ENCODE measurements at places on chromosomes 5 and 9. TPM values are rescaled to one million over a fixed set of nuclear protein-coding genes. Genes with fewer than 3 reads are reported as not detected.

DNA sequence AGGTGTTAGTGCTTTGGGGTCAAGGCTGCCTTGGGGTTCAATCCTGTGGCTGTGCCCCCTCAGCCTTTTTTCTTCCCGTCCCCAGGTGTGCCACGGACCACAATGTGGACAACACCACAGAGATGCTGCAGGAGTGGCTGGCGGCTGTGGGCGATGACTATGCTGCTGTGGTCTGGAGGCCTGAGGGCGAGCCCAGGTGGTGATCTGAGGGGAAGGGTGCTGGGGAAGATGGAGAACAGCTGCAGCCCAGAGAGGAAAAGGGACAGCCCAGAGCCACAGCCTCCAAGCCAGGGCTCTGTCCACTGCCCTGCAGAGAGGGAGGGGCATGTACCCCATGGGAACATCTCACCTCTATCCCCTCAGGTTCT, 2.1 kb downstream of the CERCAM start:
- no peaks in the 10 kb centered on the region for H3K36me3 ChIP-seq
- no peak for DNase-seq
- H3K4me3 ChIP-seq: no peak overlapping the region
- H3K27me3 ChIP-seq: peaks cover 43% of the 10 kb centered on the region
- H3K27ac ChIP-seq: no peak overlapping the region

DNA sequence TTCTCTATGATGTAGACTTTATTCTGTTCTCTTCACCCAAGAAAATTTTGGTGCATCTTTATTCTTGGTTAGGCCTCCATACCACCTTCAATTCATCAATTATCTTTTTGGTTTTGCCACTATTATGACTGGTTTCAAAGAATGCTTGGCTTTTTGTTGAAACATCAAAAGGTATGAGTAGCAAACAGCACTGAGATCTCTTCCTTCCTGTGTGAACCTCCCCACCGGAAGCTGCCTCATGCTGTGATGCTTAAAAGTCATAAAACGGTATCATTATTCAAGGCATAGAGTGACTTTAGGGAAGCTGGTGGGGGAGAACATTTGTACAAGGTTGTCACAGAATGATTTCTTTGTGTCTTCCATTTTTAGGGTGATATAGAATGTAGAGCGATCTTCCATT, 70.6 kb downstream of the IQGAP2 start:
- DNase-seq: no peak
- no peak overlapping the region for H3K4me3 ChIP-seq
- H3K27ac ChIP-seq: no peak overlapping the region
- no peaks in the 10 kb centered on the region for H3K27me3 ChIP-seq
- H3K4me1 ChIP-seq: no peaks in the 10 kb centered on the region
- H3K36me3 ChIP-seq: no peaks in the 10 kb centered on the region

Gene POLR3G
- 2.0 TPM for total RNA-seq

Gene ERAP2
- 34.5 TPM for total RNA-seq
